ENCODE measurements at places on chromosomes 11 and 22.
A peak's percentile ranks its signal among the peaks of the same experiment; 100 is the strongest.

GRCh38 chr11:102599642-102600261 lies 25.4 kb downstream of the MMP20 start:
- DNase-seq, result no peak

- DNase-seq, result no peak
Observed at GRCh38 chr22:19056951-19057401, 65.2 kb downstream of the DGCR2 start.

GRCh38 chr22:38955250-38955905 lies 2.0 kb upstream of the APOBEC3A start:
- DNase-seq, result no peak

- DNase-seq, result no peak
Observed at GRCh38 chr11:37861671-37862070, 1263.6 kb upstream of the RAG2 start.

DNA sequence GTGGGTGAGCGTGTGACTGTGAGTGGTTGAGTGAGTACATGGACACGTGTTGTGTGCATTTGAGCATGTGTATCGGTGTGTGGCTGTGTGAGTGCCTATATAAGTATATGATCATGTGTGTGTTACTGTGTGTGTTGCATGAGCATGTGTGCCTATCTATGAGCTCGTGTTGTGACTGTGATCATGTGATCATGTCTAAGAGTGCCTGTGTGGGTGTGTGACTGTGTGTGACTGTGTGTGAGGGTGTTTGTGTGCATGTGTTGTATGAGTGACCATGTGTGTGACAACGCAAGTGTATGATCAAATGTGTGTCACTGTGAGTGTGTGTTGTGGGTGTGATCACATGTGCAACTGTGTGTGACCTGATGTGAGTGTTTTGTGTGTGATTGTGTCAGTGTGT lies 88.8 kb downstream of the UBASH3B start:
- DNase-seq, result no peak

DNA sequence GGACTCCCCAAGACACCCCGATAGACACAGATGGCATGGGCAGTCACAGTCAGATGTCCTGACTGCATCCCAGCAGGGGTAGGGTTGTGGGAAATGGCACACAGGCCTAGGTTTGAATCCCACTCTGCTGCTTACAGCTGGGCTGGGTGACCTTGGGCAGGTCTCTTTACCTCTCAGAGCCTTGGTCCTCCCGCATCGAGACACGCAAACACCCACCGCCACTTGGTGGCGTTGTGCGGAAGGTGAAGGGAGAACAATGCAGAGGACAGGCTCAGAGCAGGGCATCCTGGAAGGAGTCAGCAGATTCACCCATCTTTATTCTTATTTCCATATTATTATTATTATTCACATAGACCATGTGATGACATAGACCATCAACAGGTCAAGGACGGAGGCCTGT lies 140.5 kb downstream of the MIAT start:
- no peak for DNase-seq

DNA sequence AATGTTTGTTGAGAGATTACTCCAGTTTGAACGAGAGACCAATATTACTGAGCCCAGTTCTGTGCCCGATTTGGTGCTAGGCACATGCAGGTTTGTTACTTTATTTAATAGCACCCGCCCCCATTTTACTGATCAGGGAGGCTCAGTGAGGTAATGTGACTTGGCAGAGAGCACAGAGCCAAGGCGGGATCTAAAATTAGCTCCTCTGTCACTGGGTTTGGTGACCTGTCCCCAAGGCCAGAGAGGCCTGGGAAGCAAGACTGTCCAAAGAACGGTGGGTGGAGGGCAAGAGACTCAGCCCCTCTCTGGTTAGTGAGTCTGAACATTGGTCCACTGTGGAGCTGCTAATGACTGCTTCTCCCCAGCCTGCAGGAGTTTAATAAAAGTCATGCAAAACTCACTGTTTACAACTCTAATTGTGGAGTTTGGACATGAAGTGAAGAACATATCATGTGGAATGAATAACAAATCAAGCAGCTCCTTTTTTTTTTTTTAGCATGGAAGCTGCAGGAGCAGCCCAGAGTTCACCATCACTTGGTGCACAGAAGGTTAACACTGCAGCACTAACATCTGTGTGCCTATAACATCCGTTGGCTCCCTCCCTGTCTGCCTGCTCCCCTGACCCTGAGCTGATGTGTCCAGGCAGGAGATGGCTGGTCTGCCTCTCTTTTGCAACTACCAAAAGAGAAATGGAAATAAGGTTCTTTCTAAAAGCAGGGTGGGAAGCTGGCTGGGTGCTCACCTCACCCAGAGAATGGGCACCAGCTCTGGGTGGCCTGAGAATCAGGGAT lies 39.0 kb downstream of the CSNK2A3 start:
- DNase-seq, result no peak

DNA sequence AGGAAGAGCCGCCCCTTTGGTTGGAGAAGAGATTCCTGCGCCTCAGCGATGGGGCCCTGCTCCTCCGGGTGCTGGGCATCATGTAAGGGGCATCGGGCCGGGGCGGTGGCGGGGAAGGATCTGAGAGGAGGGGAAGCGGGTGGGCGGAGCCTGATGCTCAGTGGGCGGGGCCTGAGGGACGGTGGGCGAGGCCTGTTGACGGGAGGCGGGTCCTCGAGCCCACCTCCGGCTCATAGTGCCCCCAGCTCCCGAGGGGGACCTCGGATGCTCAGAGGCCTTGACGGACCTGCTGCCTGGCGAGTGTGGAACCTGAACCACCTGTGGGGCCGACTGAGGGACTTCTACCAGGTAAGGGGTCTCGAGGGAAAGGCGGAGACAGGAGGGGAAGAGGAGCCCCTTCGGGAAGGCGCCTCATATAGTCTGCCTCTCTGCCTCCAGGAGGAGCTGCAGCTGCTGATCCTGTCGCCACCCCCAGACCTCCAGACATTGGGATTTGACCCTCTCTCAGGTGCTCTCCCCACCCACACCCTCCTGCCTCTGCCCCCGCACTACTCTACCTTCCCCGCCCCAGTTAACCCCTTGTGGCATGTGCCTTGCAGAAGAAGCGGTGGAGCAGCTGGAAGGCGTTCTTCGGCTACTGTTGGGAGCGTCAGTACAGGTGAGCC lies 799 bp downstream of the CCDC88B start:
- peak; percentile 77 for DNase-seq

DNA sequence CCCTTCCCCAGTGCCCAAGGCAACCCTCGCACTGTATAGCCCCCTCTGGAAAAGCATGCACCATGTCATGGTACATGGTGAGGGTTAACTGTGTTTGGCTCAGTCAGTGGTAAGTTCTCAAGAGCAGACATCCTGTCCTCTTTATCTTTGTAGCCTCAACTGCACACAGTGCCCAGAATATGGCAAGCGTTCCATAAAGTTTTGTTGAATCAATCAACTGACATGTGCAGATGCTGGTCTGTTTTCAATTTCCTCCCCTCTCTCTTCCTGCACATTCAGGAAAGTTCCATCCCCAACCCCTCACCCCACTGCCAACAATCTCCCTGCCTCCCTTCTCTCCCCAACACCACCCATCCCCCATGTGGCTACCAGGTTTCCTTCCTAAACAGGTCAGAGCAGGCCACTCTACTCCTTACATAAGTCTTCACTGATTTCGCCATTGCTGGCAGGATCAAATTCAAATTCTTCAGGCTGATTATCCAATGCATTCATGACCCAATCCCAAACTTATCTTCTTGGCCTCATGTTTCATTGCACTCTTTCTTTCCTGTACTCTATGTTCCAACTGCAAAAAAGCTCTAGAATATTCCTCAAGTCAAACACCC lies 15.5 kb upstream of the TMPRSS5 start:
- no peak for DNase-seq

- DNase-seq, result no peak
Observed at GRCh38 chr11:86062719-86063118, 6.2 kb downstream of the PICALM start.

- DNase-seq, result no peak
Observed at GRCh38 chr22:50272044-50272802, 2.0 kb upstream of the MAPK11 start.

GRCh38 chr11:129326921-129327320 lies 48.7 kb upstream of the BARX2 start:
- no peak for DNase-seq

GRCh38 chr11:73095613-73096012 lies 46.5 kb downstream of the FCHSD2 start:
- DNase-seq, result no peak

GRCh38 chr22:26579331-26579886 lies 10.5 kb downstream of the TPST2 start:
- peak; percentile 32 for DNase-seq

- DNase-seq, result no peak
Observed at GRCh38 chr11:128318856-128319474, 268.4 kb downstream of the ETS1 start.

DNA sequence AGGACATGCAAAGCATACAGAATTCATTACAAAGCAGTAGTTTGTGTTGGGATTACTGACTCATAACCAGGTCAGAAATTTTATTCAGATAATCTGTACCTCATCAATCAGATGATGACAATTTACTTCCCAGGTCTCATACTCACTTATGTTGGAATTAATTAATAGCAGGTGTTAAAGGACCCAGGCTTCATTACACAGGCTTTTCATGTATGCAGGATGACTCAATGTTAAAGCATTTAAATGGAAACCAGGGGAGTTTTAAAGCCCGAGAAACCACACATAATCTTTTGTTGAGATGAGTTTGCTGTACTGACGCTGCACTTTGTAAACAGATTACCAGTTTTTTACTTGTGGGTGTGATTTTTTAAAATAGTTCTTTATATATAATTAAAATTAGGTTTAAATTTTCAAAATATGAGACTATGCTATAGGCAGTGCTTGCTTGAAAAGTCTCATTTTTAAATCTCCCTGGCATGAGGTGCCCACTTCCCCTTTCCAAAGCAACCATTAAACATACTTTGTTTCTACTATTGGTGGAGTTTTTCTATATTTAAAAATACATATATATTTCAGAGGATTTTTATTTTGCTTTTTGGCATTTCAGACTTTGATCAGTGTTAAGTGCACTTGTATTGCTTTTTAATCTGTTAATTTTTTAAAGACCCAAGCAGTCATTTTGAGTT lies 41.0 kb downstream of the CEP57 start:
- no peak for DNase-seq

GRCh38 chr22:44142421-44143104 lies 38.2 kb upstream of the PARVG start:
- no peak for DNase-seq

- no peak for DNase-seq
Observed at GRCh38 chr22:23878219-23878618, 16.0 kb upstream of the MIF start.

GRCh38 chr22:38273135-38273826 lies 471 bp upstream of the TMEM184B start:
- DNase-seq, result no peak

DNA sequence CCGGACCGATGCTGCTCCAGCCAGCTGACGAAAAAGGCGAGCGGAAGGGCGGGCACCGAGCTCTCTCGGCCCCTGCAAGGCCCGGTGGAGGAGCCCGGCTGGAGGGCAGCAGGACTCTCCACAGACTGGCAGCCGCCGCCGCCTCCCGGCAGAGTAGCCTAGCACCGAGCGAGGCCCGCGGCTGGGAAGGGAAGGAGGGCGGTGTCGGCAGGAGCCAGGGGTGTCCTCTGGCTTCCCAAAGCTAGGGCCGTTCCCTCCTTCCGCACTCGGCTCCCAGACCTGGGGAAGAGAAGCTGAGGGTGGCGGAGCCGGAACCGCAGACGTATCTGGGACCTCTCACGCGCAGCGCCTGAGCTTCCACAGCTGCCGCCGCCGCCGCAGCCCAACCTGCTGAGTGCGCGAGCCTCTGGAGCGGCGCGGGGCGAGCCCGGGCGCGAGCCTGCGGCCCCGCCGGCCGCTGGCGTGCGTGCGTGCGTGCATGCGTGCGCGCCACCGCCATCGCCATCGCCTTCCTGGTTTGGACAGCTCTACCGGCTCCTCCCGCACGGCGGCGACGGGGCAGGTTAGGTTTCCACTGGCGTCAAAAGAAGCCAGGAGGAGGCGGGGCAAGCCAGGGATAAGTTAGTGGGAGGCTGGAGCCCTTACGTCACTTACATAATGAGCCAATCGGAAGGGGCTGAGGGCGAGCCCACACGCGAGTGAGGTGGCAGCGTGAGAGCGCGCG lies at the start of gene RAB6A:
TSS of gene RAB6A (minus strand) at position 396 of the 724 bp plus-strand sequence. CDS start 439 bp downstream, outside the sequence.
- peak; percentile 97 for DNase-seq

- DNase-seq, result peak; percentile 57
Observed at GRCh38 chr22:29154364-29155048, 51.2 kb upstream of the EMID1 start.

- DNase-seq, result no peak
Observed at GRCh38 chr22:36831206-36831605, 14.4 kb upstream of the PVALB start.

- no peak for DNase-seq
Observed at GRCh38 chr11:44928144-44928543, 22.5 kb downstream of the TP53I11 start.

- DNase-seq, result no peak
Observed at GRCh38 chr11:100890789-100891188, 203.7 kb downstream of the ARHGAP42 start.

DNA sequence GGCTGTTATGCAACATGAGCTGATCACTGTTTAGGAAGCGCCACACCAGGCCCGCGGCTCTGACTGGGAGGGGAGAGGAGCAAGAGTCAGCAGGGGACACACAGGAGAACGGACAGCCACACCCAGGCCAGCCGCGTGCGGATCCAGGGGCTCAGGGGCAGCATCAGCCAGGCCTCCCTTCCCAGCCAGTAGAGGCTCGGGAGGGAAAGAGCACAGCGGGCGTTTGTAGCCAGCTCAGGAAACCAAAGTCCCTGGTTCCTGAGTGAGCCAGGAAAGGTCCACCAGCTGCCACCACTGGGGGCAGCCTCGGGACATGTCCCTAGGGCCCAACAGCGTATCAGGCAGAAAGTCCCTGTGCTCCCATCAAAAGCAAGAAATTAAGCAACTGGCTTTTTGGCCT lies 71.8 kb upstream of the PITPNB start:
- DNase-seq, result no peak

- no peak for DNase-seq
Observed at GRCh38 chr11:67680696-67681470, 6.5 kb upstream of the ALDH3B2 start.

DNA sequence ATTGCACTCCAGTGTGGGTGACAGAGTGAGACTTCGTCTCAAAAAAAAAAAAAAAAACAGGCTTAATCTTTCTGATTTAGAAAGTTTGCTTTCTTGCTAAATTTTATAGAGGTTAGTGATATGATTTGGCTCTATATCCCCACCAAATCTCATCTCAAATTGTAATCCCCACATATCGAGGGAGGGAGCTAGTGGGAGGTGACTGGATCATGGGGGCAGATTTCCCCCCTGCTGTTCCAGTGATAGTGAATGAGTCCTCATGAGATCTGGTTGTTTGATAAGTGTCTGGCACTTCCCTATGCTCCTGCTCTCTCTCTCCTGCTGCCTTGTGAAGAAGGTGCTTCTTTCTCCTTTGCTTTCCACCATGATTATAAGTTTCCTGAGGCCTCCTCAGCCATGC lies 90.9 kb downstream of the OSBP2 start:
- DNase-seq, result no peak

DNA sequence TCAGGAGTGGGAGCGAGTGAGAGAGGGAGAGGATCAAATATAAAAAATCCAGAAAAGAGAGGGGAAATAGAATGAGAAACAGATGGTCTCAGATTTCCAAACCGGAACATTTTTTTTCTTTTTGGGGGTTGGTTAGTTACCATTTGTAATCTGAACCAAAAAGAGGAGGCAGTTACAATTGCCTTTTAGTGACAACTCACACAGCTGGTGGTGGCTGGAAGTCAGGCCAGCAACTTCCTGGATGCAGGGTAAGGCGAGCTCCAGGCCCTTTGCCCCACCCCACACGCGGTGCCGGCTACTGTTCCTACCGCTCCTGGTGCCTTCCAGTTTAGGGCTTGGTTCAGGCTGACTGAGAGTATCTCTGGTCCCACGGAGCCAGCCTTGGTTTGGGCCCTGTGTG lies 21.0 kb upstream of the UBASH3B start:
- DNase-seq, result no peak

- no peak for DNase-seq
Observed at GRCh38 chr11:2585566-2586086, 114.2 kb downstream of the KCNQ1OT1 start.
